ENCODE measurements at places on chromosomes 5 and 9.

GRCh38 chr9:85522459-85523092 is 219.2 kb downstream of the AGTPBP1 start:
- DNase-seq: peak; percentile 6

- no peak for DNase-seq
Measured at GRCh38 chr9:134533850-134534588, 107.6 kb upstream of the COL5A1 start.

DNA sequence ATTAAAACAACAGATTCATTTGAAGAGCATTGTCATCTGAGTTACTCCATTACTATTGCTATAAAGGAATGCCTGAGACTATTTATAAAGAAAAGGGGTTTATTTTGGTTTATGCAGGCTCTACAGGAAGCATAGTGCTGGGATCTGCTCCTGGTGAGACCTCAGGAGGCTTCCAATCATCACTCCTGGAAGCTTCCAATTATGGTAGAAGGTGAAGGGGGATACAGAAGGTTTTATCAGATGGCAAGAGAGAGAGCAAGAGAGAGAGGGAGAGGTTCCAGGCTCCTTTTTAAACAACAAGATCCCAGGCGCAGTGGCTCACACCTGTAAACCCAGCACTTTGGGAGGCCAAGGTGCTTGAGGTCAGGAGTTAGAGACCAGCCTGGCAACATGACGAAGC is 63.5 kb downstream of the ASS1 start:
- no peak for DNase-seq

DNA sequence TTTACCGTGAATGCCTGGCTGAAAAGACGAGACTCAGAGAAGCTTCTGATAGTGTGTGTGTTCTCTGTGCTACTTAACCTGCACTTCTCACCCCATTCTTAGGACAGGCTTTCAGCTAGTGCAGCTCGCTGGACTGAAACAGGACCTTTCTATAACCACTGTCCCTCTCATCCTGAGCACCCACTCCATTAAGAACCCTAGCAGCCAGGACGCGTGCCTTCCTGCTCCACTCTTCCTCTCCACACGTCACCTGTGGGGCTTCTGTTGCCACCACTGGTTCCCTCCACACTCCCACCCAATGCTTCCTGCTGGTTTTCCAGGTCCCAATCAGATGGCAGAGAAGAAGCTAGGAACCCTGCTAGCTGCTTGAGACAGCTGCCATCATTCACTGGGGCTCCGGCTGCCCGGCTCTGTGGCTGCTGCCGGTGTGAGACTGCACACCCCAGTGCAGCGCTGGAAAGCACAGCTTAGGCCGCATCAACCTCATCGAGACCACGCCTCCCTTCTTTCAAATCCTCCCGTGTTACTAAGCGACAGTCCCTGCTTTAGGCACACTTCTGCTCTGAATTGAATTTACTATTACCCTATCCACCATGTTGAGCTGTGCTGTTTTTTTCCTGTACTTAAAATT is 44.0 kb downstream of the RNF130 start:
- DNase-seq: no peak

- DNase-seq: no peak
Measured at GRCh38 chr5:127602481-127602880, 46.4 kb upstream of the CTXN3 start.

DNA sequence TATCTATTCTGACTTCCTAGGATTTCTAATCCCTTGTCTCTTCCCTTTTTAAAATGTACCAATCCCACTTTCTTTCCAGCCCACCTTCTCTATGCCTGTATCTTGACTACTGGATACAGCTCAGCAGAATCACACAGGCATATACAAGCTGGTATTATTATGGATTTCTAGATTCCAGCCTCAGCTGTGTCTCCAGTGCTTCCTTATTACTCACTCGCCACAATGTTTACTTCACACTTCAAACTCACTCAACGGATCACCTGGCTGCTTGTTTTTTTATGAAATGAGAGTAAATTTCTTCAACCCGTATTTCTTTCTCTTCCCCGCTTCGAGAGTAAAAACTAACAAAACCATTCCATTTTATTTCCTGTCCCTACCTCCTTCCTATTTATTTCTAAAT is 38.8 kb downstream of the CWC27 start:
- DNase-seq: no peak
